Kidney (tissue), 22 donors: ENCODE measurements at places on chromosomes 5 and 9. TPM values are rescaled to one million over a fixed set of nuclear protein-coding genes. Genes with fewer than 3 reads are reported as not detected.

Gene ZCCHC7
- total RNA-seq: 22.3 TPM

- no peak for DNase-seq
Observed at GRCh38 chr5:132102944-132103331, 29.3 kb downstream of the CSF2 start.

- peak; percentile 80 for DNase-seq
Observed at GRCh38 chr5:125043781-125044391, 297.4 kb upstream of the ZNF608 start.

- DNase-seq: no peak
Observed at GRCh38 chr9:96026655-96027213, 151.2 kb downstream of the ERCC6L2 start.

Gene SCGB3A1
- 1.1 TPM for total RNA-seq

DNA sequence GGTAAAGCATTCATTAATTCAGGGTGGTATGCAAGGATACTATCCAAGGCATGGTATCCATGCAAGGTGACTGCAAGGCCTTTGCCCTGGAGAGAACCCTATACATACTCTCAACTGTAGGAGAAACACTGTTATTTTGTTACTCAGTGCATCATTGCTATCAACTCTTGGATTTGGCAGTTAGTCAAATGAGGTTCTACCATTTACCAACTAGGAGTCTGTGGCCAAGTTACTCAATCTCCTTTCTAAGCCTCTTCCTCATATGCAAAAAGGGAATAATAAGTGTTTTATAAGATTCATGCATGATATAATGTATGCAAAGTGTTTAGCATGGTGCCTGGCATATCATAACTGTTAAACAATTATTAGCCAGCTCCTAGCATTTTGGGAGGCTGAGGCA lies 4.0 kb downstream of the PCDHGC3 start:
- DNase-seq: no peak

GRCh38 chr5:79851391-79851863 lies 139.6 kb downstream of the MTX3 start:
- peak; percentile 10 for DNase-seq

Gene BNC2
- 37.9 TPM for total RNA-seq

- DNase-seq: no peak
Observed at GRCh38 chr5:158975363-158975762, 124.4 kb downstream of the EBF1 start.

DNA sequence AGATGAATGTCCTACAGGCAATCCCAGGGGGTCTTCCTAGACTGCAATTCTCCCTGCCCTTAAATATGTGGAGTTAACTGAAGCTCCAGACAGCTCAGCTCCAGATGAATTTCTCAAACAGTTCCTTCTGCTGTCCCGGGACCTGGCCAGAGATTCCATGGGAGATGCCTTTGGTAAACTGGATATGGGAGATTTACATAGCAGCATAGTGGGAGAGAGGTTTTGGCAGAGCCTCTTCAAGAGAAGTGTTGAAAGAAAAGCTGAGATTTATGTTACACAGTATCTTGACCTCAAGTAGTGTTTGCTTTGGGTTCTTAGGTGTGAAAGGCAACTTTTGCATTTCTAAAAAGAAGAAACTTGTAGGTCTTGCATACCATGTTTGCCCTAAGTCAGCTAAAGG lies 364.9 kb downstream of the ARRDC3 start:
- no peak for DNase-seq

Gene RAPGEF6
- total RNA-seq: 28.6 TPM

- no peak for DNase-seq
Observed at GRCh38 chr9:73402081-73403028, 250.7 kb downstream of the ANXA1 start.

Gene HTR1A
- total RNA-seq: not detected

DNA sequence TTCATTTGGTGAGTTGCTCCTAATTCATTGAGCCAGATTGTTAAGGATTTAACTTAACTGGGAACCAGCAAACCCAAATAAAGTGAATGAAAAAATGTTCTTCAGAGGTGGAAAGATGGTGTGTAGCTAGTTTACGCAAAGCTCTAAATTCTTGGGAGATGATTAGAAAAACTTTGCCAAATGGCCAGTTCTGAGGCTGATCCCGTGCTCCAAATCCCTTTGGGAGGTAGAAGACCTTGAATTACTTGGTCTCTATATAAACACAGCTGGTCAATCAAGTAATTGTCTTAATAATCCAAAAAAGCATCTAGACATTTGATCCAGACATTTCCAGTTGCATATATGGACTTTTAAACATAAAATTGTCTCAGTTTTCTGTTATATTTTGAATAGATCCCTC lies 11.4 kb downstream of the ACTL7B start:
- DNase-seq: no peak

- no peak for DNase-seq
Observed at GRCh38 chr9:29793970-29794369, 2220.7 kb upstream of the C9orf72 start.

DNA sequence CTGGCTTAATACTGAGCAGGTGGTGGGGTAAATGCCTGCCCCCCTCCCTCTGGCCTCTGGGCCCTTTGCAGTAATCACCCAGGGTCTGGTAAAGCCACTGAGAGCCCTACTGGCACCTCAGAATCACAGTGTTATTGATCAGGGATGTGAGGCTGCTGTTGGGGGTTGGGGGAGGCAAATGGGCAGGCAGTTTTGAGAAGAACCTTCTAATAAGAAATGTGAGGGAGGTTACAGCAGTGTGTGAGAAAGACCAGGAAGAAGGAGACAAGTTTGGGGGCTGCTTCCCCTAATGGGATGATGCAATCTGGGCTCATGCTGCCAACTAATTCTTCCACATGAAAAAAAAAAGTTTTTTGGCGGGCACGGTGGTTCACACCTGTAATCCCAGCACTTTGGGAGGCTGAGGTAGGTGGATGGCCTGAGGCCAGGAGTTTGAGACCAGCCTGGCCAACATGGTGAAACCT lies 3.1 kb upstream of the B4GALT7 start:
- DNase-seq: no peak

DNA sequence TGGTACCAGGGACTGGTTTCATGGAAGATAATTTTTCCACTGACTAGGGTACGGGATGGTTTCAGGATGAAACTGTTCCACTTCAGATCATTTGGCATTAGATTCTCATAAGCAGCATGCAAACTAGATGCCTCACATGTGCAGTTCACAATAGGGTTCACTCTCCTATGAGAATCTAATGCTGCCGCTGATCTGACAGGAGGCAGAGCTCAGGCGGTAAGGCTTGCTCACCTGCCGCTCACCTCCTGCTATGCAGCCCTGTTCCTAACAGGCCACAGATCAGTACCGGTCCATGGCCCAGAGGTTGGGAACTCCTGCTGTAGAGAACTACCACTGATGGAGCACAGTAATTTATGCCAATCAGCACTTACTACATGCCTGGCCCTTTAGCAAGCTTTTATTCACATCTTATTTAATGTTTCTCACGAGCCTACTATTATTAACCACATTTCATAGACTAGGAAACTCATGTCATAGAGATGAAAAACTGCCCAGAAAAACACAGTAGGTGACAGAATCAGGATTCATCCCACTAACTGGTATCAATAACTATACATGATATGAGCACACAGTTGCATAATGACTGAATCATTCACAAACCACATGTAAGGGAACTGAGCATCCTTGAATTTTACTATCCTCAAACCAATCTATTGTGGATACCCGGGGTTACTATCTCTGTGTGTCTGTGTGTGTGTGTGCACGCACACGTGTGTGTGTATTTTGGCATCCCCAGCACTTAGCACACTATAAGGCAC lies 46.5 kb downstream of the SVEP1 start:
- DNase-seq: no peak

DNA sequence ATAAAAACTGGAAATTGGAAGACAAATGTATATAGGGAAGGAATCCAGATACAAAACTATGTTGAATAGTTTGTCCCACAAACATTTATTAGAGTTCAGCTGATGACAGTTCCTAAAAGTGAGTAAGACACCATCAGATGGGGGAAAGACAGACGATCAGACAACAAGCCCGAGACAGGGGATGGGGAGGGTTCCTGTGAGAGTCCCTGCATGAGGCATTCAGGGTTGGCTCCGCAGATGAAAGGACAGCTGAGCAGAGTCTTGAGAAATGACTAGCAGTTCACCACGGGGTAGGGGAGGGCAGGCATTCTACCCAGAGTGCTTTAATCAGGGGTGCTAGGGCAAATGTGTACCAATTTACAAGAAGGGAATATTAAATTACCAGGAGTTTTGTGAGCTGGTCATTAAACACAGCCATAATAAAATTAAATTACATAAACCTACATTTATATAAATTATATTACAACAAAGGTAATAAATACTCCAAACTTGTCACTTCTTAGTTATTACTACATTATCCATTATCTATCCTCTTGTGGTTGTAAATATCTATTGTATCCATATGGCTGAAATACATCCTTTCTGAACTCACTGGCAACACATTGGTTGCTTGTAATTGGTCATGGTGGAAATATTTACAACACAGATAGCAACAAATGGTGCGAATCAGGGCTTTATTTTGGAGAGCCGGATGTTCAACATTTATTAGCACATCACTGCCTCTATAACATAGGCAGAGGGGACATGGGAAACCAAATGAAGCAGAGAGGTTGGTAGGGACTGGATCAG lies 27.8 kb downstream of the TNFSF15 start:
- DNase-seq: no peak

Gene RPL37
- 919 TPM for total RNA-seq

DNA sequence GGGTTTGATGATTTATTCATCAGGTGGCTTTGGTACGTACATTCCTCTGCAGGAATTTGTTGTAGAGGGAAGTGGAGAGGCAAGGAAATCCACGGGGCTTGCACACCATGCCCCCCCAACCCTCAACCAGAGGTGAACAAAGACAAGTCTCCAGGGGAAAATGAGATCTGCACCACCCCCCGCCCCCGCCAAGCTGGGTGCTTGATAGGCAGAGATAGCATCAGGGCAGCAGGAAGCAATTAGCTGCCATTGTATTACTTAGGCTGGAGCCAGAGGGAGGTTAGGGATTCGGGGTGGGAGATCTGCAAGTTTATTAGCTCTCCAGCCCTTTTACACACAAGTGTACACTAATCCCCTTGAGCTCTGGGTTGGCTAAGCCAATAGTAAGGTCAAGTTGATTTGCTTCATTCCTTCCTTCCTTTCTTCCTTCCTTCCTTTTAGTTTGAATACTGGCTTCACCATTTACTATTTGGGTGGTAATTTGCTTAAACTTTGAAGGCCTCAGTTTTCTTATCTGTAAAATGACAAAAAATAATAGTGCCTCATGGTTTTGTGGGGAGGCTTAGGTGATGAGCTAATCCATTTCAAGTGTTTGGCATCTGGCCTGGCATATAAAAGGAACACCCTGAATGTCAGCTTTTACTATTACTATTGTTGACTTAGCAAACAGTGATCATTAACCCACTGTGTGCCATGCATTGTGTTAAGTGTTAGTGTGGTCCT lies 34.1 kb downstream of the SPRY4 start:
- DNase-seq: peak; percentile 81

DNA sequence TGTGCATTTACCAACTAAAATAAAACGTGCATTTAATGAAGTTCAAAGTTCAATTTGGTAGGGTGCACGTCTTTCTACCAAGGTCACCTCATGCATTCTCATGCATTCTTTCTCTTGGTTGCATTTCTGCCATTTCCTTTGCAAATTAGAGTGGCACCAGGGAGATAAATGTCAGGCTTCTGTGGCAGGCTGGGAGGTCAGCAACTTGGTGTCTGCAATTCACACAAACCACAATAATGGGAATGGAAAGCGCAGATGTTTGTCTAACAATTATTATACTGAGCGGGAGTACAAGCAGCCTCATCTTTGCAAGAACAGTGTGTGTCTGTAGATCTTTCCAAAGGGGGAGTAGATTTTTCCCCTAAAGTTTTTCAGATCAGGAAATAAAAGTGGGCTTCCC lies 411.7 kb downstream of the DMRT2 start:
- DNase-seq: no peak
